Activated CD4-positive, alpha-beta memory T cell treated with anti-CD3 and anti-CD28 coated beads for 36 hours (primary cell): ENCODE measurements at places on chromosomes 12 and 14. TPM values are rescaled to one million over a fixed set of nuclear protein-coding genes. Genes with fewer than 3 reads are reported as not detected.

GRCh38 chr14:65471038-65471878 is 58.7 kb downstream of the FUT8 start:
- peaks cover 10% of the 10 kb centered on the region for H3K36me3 ChIP-seq
- peaks cover 46% of the 10 kb centered on the region for H3K4me1 ChIP-seq

- no peaks in the 10 kb centered on the region for H3K36me3 ChIP-seq
- no peak overlapping the region for H3K27ac ChIP-seq
- no peak overlapping the region for H3K4me3 ChIP-seq
- no peak for DNase-seq
- no peaks in the 10 kb centered on the region for H3K27me3 ChIP-seq
These were observed 2.6 kb downstream of the ITPR2 start for GRCh38 chr12:26830363-26830762.

GRCh38 chr12:3431686-3432085 is 59.3 kb upstream of the PRMT8 start:
- peaks cover 4% of the 10 kb centered on the region for H3K36me3 ChIP-seq
- DNase-seq: no peak
- no peaks in the 10 kb centered on the region for H3K27me3 ChIP-seq
- H3K4me1 ChIP-seq: peaks cover 12% of the 10 kb centered on the region
- no peak overlapping the region for H3K4me3 ChIP-seq
- H3K27ac ChIP-seq: no peak overlapping the region

DNA sequence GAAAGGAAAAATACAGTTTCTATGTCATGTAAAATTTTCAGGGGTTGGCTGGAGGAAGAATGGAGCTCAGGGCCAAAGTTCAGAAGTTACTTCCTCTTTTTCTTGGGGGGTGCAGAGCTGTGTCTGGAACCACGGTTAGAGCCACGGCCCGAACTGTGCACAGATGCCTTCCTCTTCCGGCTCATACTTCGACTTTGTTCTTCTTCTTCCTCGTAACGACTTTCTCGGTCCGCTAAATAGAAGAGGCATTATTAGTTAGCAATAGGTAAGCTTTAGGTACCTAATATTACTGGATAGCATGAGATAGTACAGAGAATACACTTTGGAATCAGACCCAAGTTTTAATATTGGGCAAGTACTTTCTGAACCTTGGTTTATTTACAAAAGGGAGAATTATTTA is 31.2 kb downstream of the SUPT16H start:
- H3K36me3 ChIP-seq: peaks cover 58% of the 10 kb centered on the region
- no peak overlapping the region for H3K27ac ChIP-seq
- H3K27me3 ChIP-seq: no peaks in the 10 kb centered on the region
- DNase-seq: no peak
- no peaks in the 10 kb centered on the region for H3K4me1 ChIP-seq
- H3K4me3 ChIP-seq: no peak overlapping the region

KERA gene
- not detected for total RNA-seq

FAM90A1 gene
- total RNA-seq: 0.41 TPM

KRT77 gene
- not detected for total RNA-seq

GRCh38 chr14:29643433-29644211 is 284.0 kb downstream of the PRKD1 start:
- no peak for DNase-seq
- no peak overlapping the region for H3K4me3 ChIP-seq
- H3K27ac ChIP-seq: no peak overlapping the region
- H3K27me3 ChIP-seq: no peaks in the 10 kb centered on the region
- no peaks in the 10 kb centered on the region for H3K4me1 ChIP-seq

DNA sequence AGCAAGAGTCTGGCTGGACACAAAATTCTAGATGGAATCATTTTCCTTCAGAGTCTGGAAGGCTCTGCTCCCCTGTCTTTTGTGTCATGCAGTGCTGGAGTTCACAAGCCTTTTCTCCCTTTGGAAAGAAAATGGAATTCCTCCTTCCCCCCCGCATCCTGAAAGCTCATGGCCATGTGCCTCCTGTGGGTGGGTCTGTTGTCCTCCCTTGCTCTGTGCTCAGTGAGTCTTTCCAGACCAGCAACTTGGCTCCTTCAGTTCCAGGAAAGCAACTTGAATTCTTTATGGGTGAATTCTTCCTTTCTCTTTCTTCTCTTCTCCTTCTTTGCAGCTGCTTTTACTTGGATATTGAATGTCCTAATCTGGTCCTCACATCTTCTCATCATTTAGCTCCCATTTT is 70.2 kb downstream of the TUNAR start:
- no peak overlapping the region for H3K27ac ChIP-seq
- peaks cover 16% of the 10 kb centered on the region for H3K27me3 ChIP-seq
- no peaks in the 10 kb centered on the region for H3K36me3 ChIP-seq

GRCh38 chr14:24612196-24612595 is 2.7 kb upstream of the GZMH start:
- H3K36me3 ChIP-seq: no peaks in the 10 kb centered on the region
- no peak for DNase-seq
- H3K4me3 ChIP-seq: no peak overlapping the region
- H3K27me3 ChIP-seq: no peaks in the 10 kb centered on the region

DNA sequence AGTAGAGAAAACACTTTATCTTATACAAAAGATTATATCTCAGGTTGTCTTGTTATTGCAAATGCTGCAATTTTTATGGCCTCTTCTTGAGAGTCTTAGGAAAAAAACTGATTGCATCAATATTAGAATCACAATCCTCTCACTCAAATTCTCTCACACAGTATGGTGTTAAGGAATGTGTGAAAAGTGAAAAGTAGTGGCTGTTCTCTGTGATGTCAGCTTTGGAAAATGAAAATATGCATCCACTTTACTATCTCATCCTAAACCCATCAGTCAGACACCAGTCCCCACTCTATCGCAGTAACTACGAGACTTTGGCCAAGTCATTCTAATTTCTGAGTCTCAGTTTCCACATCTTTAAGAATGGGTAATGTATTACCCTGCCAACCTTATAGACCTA is 32.6 kb upstream of the NTF3 start:
- no peaks in the 10 kb centered on the region for H3K4me1 ChIP-seq
- H3K27me3 ChIP-seq: peaks cover 13% of the 10 kb centered on the region
- no peak for DNase-seq
- no peaks in the 10 kb centered on the region for H3K36me3 ChIP-seq
- no peak overlapping the region for H3K4me3 ChIP-seq
- H3K27ac ChIP-seq: no peak overlapping the region

DNA sequence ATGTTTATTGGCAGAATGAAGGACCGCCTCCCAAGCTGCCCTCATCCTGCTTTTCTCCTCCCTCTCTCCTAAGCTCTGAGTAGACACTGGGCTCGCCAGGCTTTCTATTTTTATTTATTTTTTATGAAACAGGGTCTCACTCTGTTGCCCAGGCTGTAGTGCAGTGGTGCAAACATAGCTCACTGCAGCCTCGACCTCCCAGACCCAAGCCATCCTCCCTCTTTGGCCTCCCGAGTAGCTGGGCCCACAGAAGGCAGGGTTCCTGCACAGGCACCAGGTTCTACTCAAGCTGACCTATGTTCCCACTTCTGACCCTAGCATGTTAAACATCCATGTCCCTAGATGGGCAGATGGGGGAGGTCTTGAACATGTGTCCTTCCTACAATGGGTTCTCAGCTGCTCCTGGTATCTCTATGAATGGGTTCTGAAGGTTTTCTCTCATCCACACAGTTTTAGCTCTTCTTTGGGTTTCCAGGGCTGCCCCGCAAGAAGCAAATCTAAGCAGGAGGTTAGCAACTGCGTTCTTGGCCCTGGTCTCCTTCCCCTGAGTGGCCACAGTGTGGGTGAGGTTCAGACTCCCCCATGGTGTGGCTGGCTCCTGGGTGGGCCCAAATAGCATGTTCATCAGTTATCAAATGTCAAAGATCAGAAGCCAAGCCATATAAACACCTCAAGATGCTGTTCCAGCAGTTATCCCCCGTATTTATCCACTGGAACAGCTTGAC is 167.3 kb downstream of the ZFP36L1 start:
- H3K36me3 ChIP-seq: no peaks in the 10 kb centered on the region
- no peak overlapping the region for H3K4me3 ChIP-seq
- no peaks in the 10 kb centered on the region for H3K27me3 ChIP-seq

DNA sequence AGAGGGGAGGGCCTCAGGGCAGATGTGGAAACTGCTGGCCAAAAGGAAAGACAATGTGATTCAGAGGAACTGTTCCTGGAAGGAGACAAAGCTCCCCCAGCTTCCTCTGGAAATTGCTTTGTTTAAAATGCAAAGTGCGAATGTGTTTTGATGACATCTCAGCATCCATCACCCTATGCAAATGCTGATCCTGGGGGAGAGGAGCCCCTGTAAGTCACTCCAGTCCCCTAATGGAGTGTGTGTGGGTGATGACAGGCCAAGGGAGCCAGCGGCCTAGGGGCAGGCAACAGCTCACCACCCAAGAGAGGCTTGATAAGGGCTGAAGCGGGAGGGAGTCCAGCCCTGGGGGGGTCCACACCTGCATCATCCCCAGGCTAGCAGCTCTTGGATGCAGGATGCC is 134.2 kb downstream of the ESRRB start:
- no peak overlapping the region for H3K27ac ChIP-seq
- H3K27me3 ChIP-seq: peaks cover 23% of the 10 kb centered on the region
- H3K36me3 ChIP-seq: no peaks in the 10 kb centered on the region
- no peak overlapping the region for H3K4me3 ChIP-seq
- H3K4me1 ChIP-seq: no peaks in the 10 kb centered on the region

- no peaks in the 10 kb centered on the region for H3K27me3 ChIP-seq
- peak overlapping the region; percentile 42 for H3K27ac ChIP-seq
- H3K36me3 ChIP-seq: no peaks in the 10 kb centered on the region
- H3K4me3 ChIP-seq: peak overlapping the region; percentile 87
These were observed 4.2 kb upstream of the AAAS start for GRCh38 chr12:53325511-53326061.

DNA sequence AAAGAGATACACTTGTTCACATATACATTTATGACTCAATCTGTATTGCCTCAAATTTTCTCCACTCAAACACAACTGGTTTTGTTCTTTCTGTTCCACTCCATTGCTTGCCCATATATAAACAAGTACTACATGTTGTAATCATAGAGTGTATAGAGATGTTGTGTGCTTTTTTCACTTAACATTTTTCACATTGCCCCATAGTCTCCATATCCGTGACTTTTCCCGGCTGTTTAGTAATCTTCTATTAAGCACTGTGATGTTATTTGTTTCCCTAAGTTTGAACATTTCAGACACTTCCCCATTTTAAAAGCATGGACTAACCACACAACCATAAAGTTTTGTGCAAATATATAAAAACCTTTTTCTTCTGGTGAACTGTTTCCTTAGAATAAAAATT is 45.5 kb upstream of the PTPRR start:
- H3K4me3 ChIP-seq: no peak overlapping the region
- no peak for DNase-seq
- no peaks in the 10 kb centered on the region for H3K36me3 ChIP-seq
- no peak overlapping the region for H3K27ac ChIP-seq
- no peaks in the 10 kb centered on the region for H3K27me3 ChIP-seq
- H3K4me1 ChIP-seq: no peaks in the 10 kb centered on the region

GUCY2C gene
- total RNA-seq: not detected

FITM1 gene
- total RNA-seq: not detected

DNA sequence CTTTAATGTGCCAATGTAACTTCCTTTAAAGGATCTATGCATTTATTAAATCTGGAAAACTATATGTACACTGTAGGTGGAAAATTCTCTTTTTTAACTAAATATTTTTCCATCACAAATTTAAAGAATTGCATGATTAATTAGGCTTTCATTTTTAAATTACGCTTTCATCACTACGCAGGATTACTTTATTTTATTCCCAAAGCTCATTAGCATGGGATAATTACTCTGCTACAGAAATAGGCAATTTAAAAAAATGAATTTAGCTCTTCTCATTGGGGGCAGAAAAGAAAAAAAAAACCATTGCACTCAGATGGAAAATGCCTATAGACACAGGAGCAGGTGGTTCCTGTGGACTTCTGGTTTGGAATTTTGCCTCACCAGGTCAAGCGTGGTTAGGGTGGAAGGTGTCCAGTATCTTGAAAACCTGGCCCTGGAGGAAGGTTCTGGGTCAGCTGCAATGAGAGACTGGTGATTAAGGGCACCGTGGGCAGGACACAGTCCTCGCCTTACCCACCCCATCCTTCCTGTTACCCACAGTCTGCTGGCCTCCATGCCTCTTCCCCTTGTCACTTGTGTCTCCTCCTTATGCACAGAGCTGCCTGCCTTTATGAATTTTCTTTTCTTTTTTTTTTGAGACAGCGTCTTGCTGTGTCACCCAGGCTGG is 17.3 kb upstream of the RIN3 start:
- no peak overlapping the region for H3K27ac ChIP-seq
- DNase-seq: no peak
- H3K27me3 ChIP-seq: no peaks in the 10 kb centered on the region
- H3K4me1 ChIP-seq: no peaks in the 10 kb centered on the region

DNA sequence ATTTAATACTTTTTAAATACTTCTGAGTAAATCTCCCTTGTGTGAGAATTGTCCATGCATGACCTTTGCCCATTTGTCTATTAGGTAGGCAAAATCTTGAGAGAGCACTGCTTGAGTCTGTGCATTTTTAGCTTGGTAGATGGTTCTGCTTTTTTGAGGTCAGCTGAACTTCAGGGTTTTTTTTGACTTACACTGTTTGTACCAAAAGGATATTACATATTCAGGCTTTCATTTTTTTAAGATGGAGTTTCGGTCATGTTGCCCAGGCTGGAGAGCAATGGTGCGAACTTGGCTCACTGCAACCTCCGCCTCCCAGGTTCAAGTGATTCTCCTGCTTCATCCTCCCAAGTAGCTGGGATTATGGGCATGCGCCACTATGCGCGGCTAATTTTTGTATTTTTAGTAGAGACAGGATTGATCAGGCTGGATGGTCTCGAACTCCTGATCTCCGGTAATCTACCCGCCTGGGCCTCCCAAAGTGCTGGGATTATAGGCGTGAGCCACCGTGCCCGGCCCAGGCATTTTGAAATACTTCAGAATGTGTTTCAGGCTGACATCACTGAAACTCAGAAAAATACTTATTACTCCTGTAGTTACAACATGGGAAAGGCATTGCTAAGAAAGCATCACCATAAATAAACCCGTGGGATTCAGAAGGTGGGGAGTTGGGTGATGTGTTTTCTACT is 11.1 kb downstream of the RASSF3 start:
- H3K27ac ChIP-seq: peak overlapping the region; percentile 23
- peaks cover 4% of the 10 kb centered on the region for H3K36me3 ChIP-seq
- DNase-seq: no peak
- no peak overlapping the region for H3K4me3 ChIP-seq

TAMALIN gene
- 15.1 TPM for total RNA-seq

DNA sequence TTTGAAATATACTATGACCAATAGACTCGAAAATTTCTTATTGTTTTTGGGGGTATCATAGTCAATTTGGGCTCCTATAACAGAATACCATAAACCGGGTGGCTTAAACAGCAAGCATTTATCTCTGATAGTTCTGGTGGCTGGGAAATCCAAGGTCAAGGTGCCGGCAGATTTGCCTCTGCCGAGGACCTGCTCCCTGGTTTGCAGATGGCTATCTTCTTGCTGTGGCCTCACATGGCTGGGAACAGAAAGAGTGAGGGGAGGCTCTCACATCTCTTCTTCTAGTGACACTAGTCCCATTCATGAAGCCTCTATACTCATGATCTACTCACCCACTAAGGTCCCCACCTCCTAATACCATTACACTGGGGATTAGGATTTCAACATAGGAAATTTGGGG is 70.7 kb downstream of the BORCS5 start:
- H3K4me3 ChIP-seq: no peak overlapping the region
- H3K27me3 ChIP-seq: no peaks in the 10 kb centered on the region
- H3K36me3 ChIP-seq: peaks cover 35% of the 10 kb centered on the region

SLC16A7 gene
- total RNA-seq: 36.6 TPM

- peaks cover 4% of the 10 kb centered on the region for H3K27me3 ChIP-seq
- DNase-seq: no peak
- no peaks in the 10 kb centered on the region for H3K4me1 ChIP-seq
- no peaks in the 10 kb centered on the region for H3K36me3 ChIP-seq
- H3K4me3 ChIP-seq: no peak overlapping the region
- no peak overlapping the region for H3K27ac ChIP-seq
These were observed 31.7 kb upstream of the ARL1 start for GRCh38 chr12:101439236-101439635.
